ENCODE measurements at places on chromosomes 11 and 22. TPM values are rescaled to one million over a fixed set of nuclear protein-coding genes. Genes with fewer than 3 reads are reported as not detected.

- no peak overlapping the region for H3K4me3 ChIP-seq
- no peak overlapping the region for H3K27ac ChIP-seq
- no peak for DNase-seq
- H3K4me1 ChIP-seq, result no peaks in the 10 kb centered on the region
- no peaks in the 10 kb centered on the region for H3K36me3 ChIP-seq
These were observed 102.4 kb downstream of the MICAL2 start for GRCh38 chr11:12212821-12213185.

DNA sequence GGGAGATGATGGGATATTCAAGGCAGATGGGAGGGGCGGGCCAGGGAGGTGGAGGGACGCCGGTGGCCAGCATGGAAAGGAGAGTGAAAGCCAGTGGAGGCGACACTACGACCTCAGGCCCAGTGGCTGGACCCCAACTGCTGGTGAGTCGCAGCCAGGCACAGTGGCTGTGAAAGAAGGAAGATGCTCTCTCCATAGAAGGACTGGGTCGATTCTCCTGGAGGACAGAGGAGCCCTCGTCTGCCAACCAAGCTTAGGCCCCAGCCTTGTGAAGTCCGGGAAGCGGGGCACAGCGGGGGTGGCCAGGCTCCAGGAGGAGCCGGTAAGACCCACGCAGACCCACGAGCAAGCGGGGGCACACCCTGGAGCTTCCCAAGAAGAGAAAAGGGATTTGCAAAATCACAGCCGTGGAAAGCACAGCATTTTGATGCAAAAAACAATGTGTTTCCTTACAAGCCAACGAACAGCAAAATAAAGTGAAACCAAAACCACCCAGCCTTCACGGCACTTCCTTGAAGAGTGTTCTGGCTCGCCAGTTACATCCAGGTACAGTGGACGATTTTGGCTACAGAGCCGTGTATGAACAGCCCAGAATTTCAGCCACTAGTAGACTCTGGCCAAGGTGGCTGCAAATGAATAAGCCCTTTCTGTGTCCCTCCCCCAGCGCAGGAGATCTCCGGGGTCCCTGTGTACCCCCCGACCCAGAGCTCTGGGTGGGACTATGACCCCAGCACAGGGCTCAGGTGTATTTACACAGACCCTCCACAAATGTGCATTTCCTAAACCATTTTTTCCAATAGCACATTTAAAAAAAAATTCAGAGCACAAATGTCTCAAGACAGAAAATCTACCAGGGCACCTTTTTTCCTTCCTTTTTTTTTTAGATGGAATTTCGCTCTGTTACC, 96.9 kb downstream of the TRMU start:
- no peaks in the 10 kb centered on the region for H3K36me3 ChIP-seq
- no peaks in the 10 kb centered on the region for H3K4me1 ChIP-seq
- H3K4me3 ChIP-seq, result no peak overlapping the region
- no peak for DNase-seq

- no peaks in the 10 kb centered on the region for H3K36me3 ChIP-seq
- H3K4me3 ChIP-seq, result no peak overlapping the region
- H3K4me1 ChIP-seq, result peaks cover 31% of the 10 kb centered on the region
- DNase-seq, result no peak
- H3K27ac ChIP-seq, result peak overlapping the region; percentile 76
- H3K27me3 ChIP-seq, result no peaks in the 10 kb centered on the region
These were observed 9.3 kb upstream of the NUP160 start for GRCh38 chr11:47857485-47857884.

OR52N4 gene
- total RNA-seq, result 0.98 TPM

DNA sequence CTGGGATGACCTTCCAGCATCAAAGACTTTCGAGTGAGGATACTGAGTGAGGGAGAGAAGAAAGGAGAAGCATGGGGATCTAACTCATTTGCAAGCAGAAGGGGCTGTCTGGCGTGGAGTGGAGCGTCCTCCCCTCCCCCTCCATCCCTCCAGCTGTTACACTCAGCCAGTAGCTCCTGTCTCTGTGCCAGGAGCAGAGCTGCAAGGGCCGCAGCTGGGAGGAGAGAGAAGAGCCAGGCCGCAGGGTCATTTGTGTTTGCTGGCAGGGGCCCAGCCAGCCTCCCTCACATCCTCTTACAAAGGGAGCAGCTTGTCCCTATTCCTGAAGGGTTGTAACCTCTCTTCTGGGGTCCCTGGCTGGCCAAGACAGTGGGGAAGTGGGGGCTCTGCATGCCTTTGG, 57.9 kb downstream of the NECTIN1 start:
- peak; percentile 57 for DNase-seq
- no peaks in the 10 kb centered on the region for H3K36me3 ChIP-seq
- H3K4me1 ChIP-seq, result peaks cover 19% of the 10 kb centered on the region
- no peak overlapping the region for H3K27ac ChIP-seq

- no peak overlapping the region for H3K27ac ChIP-seq
- no peaks in the 10 kb centered on the region for H3K4me1 ChIP-seq
These were observed 554 bp upstream of the NRIP3 start for GRCh38 chr11:9004183-9004926.

DNA sequence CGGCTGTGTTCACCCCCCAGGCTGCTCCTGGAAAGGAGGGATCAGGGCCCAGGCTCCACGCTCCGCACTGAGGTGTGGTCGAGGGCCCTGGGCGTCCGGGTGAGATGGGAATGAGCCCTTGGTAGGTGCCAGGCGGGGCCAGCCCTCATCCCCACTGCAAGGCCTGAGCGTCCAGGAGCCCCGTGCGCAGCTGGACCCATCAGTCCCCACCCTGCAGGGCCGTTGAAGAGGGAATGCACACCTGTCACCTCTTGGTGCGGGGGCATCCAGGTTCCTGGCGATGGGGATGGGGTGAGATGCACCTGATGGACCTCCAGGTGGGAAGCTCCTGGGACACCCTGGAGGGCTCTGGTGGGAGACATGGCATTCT, 72.2 kb downstream of the KCNQ1 start:
- no peak overlapping the region for H3K27ac ChIP-seq
- H3K4me3 ChIP-seq, result no peak overlapping the region
- H3K27me3 ChIP-seq, result no peaks in the 10 kb centered on the region
- no peaks in the 10 kb centered on the region for H3K4me1 ChIP-seq
- no peaks in the 10 kb centered on the region for H3K36me3 ChIP-seq

All from tibial nerve (tissue), 4 donors.